ENCODE measurements at places on chromosomes 5 and 9. TPM values are rescaled to one million over a fixed set of nuclear protein-coding genes. Genes with fewer than 3 reads are reported as not detected.

DNA sequence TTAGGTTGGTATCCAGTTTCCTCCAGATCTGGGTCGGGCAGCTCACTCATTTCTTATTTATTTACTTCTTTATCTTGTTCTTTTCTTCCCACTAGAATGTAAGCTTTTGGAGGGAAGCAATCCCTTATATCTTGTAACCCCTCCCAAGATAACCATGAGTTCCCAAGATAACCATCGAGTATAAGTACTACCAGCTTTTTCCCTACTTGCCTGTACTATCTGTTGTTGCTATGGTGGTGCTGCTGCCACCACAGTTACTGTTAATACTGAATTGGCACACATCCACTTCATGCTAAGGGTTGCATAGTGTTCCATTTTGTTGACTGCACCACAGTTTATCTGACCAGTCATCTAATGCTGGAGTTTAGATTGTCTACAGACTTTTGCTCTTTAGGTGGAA lies 19.9 kb downstream of the NUP214 start:
- no peak for DNase-seq

GRCh38 chr9:96031366-96031824 lies 155.9 kb downstream of the ERCC6L2 start:
- DNase-seq, result no peak

- DNase-seq, result no peak
Measured at GRCh38 chr5:114450437-114450836, 88.6 kb downstream of the KCNN2 start.

Gene C9orf153
- not detected for polyA plus RNA-seq

Gene AK8
- polyA plus RNA-seq, result 0.53 TPM

Gene PAX5
- not detected for polyA plus RNA-seq
